ENCODE measurements at places on chromosomes 1 and 21.
A peak's percentile ranks its signal among the peaks of the same experiment; 100 is the strongest.

DNA sequence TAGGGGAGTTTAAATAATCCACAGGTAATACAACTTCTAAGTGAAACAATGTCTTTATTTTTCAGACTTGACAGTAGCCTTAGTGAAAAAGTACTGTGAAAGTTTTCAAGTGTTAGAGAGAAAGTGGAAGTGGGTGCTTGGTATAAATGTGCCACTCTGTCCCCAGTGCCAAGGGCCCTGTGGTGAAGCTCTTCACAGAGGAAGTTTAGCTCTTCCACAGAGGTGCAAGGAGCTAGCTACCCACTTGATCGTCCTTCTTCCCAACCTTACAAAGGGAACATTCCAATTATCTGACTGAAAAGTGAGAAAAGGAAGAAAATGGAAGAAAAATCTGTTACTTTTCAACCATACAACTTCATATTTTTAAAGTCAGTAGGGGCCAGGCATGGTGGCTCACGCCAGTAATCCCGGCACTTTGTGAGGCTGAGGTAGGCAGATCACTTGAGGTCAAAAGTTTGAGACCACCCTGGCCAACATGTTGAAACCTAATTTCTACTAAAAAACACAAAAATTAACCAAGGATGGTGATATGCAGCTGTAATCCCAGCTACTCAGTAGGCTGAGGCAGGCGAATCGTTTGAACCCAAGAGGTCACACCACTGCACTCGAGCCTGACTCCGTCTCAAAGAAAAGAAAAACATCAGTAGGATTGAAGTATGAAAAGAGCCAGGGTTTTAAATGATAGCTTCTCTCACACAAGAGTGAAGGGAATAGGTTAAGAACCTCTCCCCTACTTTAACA, 41.0 kb upstream of the PTPRC start:
- no peak for DNase-seq

DNA sequence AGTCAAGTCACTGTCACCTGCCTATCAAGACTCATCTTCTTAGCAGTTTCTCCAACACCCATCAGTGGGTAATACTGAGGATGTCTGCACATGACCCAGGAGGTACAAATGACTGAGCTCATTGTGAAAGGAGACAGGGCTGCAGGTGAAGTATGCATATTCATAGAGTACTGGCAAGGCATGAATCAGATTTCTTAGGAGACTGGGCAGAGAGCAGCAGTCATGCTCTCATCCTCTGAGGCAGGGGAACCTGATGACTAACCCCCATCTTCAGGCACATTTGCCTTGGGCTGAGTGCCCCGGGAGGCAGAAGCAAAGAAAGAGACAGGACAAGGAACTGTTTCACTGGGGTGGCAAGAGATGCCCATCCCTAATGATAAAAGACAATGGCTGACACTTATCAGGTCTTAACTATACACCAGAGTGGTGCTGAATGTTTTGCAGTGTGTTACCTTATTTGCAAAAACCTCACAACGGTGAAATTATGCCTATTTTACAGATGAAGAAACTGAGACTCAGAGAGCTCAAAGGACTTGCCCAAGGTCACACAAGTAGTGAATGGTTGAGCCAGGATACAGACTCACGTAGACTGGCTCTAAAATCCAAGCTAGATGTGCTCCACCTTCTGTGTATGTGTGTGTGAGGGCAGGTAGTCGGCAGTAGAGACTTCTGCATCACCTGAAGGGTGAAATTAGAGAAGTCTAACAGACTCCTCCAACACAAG, 9.2 kb upstream of the GRHL3 start:
- DNase-seq: peak; percentile 16

DNA sequence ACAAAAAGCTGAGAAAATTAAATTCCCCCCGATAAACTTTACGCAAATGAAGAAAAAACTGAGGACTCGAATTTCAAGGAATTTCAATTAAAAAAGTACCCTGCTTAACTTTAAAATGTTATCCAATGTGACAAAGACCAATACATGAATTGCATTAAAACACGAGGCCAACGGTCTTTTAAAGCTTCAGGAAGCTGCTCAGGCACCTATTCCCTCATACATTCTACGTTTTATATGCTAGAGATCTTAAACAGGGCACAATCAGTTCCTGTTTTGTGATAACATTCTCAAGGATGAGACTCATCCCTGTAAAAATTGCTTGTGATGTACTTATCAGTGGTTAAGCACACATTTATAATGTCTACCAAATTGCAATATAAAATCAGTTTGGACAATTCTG, 3.0 kb downstream of the YOD1 start:
- no peak for DNase-seq

- DNase-seq: no peak
These were observed 5.6 kb downstream of the PDZK1IP1 start for GRCh38 chr1:47184090-47184821.

DNA sequence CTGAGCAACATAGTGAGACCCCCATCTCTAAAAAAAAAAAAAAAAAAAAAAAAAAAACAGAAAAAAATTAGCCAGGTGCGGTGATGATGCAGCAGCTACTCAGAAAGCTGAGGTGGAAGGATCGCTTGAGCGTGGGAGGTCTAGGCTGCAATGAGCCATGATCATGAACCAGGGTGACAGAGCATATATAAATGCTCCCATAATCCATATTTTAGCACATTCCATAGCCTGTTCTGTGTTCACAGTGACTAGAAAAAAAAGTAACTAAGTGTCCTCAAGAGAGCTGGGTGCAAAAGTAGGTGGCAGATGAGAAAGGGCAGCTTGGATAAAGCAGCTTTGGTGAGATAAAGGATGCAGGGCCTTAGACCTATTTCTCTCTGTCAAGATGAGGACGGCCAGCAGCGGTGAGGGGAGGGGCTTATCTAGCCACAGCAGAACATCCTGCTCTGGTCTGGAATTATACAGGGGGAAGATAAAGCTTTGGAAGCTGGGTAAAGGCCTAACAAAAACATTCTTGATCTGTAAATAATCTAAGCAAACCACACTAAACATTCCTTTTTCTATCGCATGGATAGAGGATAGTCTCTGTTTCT, 205.3 kb downstream of the DAB1 start:
- DNase-seq: no peak

DNA sequence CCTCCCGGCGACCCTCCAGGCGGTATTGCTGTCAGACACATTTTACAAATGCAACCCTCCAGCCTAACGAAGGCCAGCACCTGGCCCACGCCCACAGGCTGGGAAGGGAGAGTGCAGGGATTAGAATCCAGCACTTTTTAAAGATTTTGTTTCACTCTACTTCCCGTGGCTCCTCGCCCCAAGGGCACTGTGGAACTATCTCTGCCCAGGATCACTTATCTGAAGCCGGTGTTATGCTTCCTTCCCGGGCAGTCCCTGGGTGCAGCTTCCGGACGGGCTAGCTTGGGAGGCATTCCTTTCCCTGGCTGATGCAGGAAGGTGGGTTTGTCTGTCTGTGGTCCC, 35.8 kb downstream of the CCN1 start:
- DNase-seq: no peak

- no peak for DNase-seq
These were observed 15.6 kb downstream of the ARHGEF16 start for GRCh38 chr1:3469849-3470649.

- DNase-seq: no peak
These were observed 14.1 kb upstream of the SVBP start for GRCh38 chr1:42831273-42831672.

DNA sequence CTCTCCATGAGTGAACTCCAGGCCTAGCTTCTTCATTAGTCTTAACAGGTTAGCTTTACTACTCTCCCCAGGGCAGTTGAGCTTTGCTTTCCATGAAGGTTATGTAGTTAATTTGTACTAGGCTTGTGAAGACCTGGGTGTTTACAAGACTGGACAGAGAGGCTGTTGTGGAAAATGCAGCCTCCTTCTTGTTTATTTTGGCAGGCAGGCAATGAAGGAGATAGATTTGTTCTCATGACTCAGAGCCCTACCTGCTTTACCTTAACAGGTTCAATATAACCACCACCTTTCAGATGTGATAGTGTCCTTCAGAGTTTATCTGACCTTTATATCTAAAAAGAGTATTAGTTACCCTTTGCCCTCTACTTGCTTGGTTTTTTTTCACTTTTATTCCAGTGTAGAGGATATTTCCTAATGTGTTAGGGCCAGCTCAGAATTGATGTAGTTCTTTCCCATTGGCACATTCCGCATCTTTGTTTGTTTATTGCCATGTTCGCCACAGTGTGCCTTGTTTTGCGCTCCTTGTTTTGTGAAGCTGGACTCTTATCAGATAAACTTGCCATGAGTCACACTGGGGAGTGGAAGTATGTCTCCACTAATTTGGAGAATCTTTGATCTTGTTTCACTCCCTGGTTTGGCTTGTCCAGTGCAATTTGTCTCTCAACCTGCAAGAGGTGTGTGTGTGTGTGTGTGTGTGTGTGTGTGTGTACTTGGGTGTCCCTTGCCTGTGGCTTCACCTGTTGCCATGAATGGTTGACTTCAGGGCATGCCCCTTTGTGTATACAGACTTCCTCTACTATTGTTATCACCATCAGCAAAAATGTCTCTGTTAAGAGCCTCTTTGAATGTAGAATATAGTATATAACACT, 87.4 kb upstream of the MACF1 start:
- no peak for DNase-seq

- DNase-seq: no peak
These were observed 83.8 kb downstream of the HSF2BP start for GRCh38 chr21:43575473-43575844.

- peak; percentile 17 for DNase-seq
These were observed 30.0 kb upstream of the ACP6 start for GRCh38 chr1:147700042-147701006.

DNA sequence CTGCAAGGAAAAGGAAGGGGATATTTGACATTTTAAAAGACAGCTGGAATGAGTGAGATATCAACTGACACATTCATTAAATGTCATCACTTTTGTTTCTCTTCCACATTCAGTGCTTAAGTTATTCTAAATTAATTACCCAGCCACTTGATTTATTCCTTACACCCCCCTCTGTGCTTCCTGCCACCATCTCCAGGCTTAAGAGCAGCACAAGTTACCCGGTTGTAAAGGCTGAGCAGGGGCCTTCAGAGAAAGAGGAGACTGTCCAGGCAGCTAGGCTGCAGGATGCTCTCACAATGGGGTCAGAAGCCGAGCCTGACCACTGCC, 71.4 kb downstream of the SYT6 start:
- no peak for DNase-seq

GRCh38 chr1:226100436-226101391, 38.2 kb downstream of the H3-3A start:
- peak; percentile 33 for DNase-seq

- no peak for DNase-seq
These were observed 9.4 kb upstream of the SLC25A24 start for GRCh38 chr1:108209456-108210108.

DNA sequence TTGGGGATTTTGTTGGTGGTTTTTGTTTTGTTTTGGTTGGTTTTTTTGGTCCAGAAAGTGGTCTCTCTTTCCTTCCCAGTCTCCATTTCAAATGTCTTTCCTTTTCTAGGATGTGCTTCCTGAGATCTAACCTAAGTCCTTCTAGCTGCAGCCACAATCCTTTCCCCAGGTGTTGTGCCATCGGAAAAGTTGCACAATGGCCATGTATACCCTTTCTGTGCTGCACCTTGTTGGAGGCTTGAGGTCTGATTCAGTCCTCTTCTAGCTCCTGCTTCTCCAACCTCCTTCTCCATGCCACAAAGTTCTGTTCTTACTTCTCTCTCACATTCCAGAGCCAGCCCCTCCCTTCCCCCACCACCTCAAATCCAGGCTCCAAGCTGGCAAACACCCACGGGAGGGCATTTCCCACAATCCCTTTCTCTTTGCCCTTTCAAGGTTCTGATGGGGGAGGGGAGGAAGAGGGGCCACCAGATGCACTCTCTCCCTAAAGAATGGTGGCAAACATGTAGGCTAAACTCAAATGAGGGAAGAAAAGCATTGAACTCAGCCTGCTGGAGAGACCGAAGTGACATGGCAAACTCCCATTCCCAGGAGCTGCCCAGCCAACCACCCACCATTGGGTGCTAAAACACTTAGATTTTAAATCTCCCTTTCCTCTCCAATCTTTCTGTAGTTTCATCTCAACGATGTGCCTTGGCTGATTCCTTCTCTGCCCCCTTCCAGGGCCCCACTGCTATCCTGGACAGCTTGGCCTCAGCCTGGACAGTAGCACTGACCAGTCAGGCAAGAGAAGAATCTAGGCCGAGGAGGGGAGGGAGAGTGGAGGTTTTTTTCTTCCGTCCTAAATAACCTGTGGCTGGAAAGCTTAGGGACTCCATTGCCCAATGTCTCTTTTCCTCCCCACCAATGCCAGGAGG, 2.9 kb downstream of the KCNJ10 start:
- no peak for DNase-seq

DNA sequence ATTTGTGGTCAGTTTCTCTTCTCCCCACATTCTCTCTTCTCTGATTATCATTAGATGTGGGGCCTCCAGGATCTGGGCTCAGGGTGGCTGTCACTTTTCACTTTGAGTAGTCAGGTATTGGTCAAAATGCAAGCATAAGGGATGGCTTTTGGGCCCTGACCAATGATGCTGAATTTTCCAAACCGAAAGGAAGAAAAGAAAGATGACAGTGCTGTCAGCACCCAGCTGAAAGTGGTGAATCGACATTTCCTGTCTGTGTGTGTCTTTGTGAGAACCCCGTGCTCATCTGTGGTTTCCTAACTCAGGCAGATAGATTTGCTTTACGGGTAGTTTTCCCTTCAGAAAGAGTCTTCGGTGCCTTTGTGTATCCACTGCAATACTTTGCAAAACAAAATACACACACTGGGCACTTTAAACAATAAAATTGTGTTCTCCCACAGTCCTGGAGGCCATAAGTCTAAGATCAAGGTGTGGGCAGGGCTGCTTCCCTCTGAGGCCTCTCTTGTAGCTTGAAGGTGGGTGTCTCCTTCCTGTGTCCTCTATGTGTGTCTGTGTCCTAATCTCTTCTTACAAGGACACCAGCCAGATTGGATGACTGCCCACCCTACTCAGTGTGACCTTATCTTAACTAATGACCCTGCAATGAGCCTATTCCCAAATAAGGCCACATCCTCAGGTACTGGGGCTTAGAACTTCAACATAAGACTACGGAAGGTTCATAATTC, 274.8 kb upstream of the AJAP1 start:
- DNase-seq: no peak

- DNase-seq: no peak
These were observed 64.3 kb upstream of the TRABD2B start for GRCh38 chr1:48061162-48062136.

GRCh38 chr1:2523891-2524609, 2.3 kb downstream of the PANK4 start:
- DNase-seq: no peak

- no peak for DNase-seq
These were observed 33.9 kb downstream of the LRIG2 start for GRCh38 chr1:113106910-113107309.

DNA sequence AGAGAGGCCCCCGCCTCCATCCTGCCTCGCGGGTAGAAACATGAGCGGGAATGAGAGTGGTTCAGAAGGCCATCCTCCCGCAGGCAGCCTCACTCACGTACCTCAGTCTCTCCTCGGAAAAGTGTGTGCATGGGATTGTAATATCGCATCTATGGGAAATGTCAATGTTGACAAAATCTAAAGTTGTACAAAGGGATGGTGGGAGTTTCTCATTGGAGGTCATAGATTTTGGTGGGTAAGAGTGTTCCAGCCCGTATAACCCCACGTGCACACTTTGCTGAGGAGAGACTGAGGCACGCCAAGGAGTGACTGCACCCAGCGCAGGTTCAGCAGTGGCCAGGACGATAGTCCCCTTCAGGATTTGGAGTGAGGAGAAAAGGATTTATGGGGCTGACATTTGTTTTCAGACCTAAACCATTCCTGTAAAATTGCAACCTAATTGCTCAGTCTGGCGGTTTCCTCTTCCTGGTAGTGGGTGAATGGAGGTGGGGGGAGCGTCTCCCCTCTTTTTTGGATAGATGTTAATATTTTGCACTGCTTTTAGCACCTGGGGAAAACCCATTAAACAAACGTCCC, 59.6 kb downstream of the GALNT2 start:
- DNase-seq: no peak

GRCh38 chr1:31567956-31568570, 8.3 kb upstream of the TINAGL1 start:
- DNase-seq: no peak

Data from stimulated activated CD8-positive, alpha-beta memory T cell treated with anti-CD3 and anti-CD28 coated beads, Interleukin-2, amount 100 ng/mL, for 48 hours (primary cell).